NCI-H1436 treated with DMSO at 0.1 percent for 48 hours (cell line): ENCODE measurements at places on chromosomes 5 and 9.

GRCh38 chr5:143054480-143054941 lies 284.3 kb downstream of the ARHGAP26 start:
- DNase-seq = peak; percentile 16

DNA sequence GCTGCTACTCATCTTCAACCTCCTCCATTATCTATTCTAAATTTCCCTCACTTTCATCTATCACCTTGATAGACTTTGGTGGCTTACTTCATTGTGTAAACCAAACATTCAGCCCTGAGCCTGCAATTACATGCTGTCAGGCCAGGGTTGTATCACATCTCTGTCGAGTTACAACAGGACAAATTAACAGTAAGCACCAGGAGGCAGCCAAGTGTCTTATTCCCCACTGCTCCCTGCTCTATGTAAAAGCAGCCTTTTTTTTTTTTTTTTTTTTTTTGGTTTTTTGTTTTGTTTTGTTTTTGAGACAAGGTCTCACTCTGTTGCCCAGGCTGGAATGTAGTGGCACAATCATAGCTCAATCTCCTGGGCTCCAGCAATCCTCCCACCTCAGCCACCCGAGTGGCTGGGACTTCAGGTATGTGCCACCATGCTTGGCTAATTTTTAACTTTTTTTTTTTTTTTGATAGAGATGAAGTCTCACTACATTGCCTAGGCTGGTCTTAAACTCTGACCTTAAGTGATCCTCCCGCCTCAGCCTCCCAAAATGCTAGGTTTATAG lies 15.2 kb upstream of the ZCCHC9 start:
- DNase-seq = no peak

DNA sequence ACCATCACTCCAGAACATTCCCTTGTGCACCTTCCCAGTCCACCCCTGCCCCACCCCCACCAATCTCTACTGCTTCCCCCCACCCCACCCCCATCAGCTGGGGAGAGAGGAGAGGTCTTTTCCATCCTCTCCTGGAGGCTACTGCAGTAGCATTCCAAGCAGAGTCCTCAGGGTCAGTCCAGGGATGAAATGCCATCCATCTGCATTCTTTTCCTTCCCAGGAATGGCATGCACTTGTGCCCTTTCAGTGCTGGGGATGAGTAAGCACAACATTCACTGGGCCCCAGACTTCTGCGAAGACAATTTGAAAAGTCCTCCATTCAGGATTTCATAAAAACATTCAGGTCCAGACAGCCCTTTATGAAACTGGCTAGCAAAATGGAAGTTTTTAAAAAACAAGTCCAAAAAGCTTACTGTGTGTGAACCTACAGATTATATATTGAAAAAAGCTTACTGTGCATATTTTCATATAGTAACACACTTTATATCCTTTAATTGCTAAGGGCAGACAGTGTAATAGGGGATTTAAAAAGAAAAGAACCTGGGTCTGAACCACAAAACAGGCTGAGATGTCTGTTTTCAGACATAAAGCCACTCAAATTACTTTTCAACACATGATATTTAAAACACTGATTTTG lies 50.0 kb upstream of the GOLPH3 start:
- no peak for DNase-seq

GRCh38 chr5:65651144-65651543 lies 26.3 kb downstream of the SHLD3 start:
- no peak for DNase-seq

- DNase-seq = no peak
These were observed 101.8 kb downstream of the CCDC192 start for GRCh38 chr5:127804886-127805426.

GRCh38 chr5:112772124-112772523 lies 34.4 kb downstream of the APC start:
- no peak for DNase-seq

DNA sequence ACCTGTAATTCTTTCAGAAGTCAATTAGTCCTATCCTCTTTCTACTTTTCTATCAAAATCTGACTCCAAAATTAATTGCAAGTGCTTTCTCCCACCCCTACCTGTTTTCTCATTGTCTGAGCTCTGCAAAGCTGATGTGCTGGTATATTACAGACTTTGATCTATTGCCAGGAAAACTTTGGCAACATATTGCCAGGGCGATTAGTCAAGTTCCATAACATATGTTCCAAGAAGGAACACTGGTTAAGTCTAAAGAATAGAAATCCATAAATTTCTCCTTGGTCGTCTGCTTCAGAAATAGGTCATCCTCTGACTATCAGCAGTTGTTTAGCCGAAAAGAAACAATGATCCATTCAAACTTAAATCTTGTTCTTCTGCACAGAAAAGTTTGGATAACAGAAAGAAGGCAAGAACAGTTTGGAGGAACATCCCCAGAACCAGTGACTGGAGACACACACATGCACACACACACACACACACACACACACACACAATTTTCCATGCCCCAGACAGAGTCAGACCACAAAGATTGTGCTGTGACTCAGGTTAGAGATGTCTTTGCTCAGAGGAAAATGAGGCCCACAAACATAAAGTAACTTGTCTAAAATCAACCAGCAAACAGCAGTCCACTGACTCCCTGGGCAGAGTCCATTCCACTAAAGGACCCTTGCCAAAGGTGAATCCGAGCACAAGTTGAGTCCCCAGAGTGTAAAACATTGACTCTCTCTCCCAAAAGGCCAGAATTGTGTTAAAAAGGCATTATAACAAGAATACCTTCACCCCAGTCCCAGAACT lies 202.1 kb downstream of the DEPDC1B start:
- DNase-seq = no peak

DNA sequence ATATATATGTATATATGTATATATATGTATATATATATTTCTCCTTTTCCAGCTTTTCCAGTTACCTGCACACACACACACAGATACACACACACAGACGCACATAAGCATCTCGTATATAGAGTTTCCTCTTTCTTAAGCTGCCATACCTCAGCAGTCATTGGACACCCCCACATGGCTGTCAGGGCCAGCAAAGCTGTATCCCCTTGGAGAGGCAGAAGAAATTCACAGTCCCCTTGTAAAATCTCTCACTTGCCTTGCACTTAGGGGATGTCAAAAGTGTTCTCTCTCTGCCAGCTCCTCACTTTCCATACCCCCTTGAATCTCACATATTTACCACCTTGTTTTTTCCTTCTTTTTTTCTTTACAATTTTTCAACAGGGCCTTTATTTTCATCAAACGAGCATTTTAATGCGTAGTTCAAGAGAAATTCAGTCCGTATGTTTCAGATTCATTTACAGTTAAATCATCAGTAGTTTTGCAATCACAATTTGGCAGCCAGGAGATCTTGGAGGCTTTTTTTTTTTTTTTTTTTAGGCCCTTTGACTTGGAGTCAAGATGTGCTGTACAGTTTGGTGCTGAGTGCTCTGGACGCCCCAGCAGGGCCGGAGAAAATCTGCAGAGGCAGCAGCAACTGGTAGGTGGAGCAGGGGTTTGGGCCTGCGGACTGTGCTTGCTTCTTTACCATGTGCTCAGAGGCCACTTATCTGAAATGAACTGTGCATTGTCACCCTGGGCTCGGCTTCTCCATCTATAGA lies 244.9 kb upstream of the KLF4 start:
- no peak for DNase-seq

GRCh38 chr5:122815218-122815767 lies 30.1 kb upstream of the SNX24 start:
- DNase-seq = no peak

DNA sequence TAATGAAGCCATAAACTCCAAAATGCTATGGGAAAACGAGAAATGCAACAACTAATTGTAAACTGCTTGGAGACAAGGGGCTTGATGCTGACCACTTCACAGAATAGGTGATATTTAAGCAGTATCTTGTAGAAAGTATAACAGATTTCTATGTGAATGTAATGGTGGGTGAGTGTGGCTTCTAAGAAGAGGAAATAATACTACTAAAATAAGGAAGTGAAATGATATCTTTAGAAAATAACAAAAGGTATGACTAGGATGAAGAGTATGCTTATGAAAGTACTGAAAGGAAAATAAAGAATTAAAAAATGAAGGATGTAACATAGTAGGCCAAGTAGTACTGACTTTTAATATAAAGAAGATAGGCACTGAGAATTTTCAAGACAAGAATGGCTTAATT lies 94.2 kb downstream of the AGTPBP1 start:
- DNase-seq = no peak

GRCh38 chr5:9766581-9766980 lies 136.4 kb upstream of the TAS2R1 start:
- no peak for DNase-seq

- no peak for DNase-seq
These were observed 454.6 kb downstream of the CETN3 start for GRCh38 chr5:89954916-89955315.

DNA sequence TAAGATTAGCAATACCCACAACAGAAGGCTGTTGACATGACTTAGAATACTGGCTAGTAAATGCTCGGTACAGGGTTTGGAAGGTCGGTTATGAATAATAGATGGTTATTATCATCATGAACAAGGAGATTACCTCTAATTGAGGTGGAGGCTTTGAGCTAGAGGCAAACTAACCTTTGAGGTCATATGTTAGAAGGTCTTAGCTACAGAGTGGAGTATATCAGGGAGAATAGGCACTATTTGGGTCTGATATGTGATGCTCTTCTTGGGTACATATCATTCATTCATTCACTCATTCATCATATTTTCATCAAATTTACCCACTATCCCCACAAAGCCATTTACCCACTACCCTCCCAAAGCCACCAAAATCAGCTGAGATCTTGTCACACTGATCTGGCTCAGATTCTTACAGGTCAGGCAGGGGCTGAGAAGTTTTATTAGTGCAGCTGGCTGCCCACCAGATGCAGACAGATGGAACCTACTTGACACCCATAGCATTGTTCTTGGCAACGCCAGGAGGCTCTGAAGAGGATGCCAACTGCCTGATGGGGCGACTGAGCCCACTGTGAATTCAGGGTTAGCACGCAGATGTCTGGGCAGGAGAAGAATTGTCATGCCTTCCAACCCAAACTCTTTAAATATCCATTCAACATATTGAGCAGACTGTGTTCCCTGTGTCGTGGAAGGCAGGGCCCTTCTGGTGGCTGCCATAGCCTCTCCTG lies 90.2 kb upstream of the SH3PXD2B start:
- DNase-seq = no peak

GRCh38 chr5:81609810-81610375 lies 141.0 kb downstream of the SSBP2 start:
- DNase-seq = no peak

GRCh38 chr9:3447788-3448187 lies 78.0 kb downstream of the RFX3 start:
- no peak for DNase-seq

DNA sequence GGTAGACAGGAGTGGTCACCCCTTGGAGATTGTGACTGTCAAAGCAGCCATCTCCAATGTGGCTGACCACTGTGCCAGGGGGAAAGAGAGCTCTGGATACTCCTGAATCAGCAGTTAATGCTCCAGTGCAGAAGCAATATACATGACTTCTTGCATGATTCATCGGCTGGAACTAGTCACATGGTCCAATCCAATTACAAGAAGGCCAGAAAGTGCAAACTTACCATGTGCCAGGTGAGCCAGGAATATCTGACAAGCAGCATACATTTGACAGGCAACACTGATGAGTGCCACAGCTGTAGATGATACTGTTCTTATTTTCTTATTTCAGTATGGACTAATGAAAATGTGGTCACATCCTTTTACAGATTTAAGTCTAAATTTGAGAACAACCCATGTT lies 440.0 kb upstream of the MPDZ start:
- no peak for DNase-seq

DNA sequence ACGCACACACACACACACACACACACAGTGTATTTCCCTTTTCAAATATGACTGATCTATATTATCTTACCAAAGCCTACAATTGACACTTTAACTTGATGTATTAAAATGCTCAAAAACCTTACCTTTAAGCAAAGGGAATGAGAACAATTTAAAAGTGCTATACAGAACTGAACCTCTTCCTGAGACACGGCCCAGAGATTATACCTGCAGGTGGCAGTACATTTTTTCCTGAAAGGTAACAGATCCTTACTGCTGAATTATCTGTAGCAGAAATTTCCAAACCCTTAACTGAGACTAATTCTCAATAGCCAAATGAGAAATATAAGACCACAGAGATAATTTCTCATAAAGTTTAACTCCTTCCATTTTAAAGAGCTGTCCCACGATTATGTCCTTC lies 91.1 kb downstream of the MYO10 start:
- DNase-seq = no peak

GRCh38 chr5:59661954-59662615 lies 231.4 kb downstream of the PDE4D start:
- no peak for DNase-seq

- no peak for DNase-seq
These were observed 15.4 kb downstream of the CCL28 start for GRCh38 chr5:43396762-43397304.

DNA sequence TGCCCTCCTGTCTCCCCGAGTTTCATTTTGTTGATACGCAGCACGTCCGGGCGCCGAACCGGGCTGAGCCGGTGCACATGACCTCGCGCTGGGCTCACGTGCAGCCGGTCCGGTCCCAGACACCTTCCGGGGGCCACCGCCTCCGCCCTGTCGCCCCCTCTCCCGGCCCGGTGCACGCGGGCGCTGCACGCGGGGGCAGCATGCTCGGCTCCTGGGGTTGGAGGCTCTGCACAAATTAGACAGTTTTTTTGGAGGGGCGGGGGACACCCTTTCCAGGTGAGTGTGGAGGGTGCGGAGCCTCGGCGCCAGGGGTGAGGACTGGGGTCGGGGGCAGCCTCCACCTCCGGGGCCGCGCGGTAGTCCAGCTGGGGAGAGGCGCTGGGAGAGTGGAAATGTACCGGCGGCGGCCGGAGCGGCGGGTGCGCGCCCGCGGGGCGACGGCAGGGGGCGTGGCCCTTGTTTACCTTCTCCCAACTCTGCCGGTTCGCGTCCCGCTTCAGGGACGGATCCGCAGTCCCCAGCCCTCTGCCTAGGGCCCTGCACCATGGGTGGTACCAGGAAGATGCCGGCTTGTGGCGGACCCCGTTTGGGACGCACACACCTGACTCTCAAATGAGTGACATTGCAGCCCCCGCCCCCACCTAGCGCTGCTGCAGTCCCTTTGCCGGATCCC lies 1.1 kb downstream of the JADE2 start:
- DNase-seq = no peak

- no peak for DNase-seq
These were observed at the start of gene ADAM19 for GRCh38 chr5:157575381-157576020. Gene ADAM19 (minus strand): TSS chr5:157575775. CDS start chr5:157575696, 79 bp downstream.

GRCh38 chr5:95050708-95051107 lies 234.2 kb downstream of the MCTP1 start:
- no peak for DNase-seq

- no peak for DNase-seq
These were observed 87.9 kb upstream of the FSD1L start for GRCh38 chr9:105359892-105360291.
